ENCODE measurements at places on chromosomes 2 and 18.

DNA sequence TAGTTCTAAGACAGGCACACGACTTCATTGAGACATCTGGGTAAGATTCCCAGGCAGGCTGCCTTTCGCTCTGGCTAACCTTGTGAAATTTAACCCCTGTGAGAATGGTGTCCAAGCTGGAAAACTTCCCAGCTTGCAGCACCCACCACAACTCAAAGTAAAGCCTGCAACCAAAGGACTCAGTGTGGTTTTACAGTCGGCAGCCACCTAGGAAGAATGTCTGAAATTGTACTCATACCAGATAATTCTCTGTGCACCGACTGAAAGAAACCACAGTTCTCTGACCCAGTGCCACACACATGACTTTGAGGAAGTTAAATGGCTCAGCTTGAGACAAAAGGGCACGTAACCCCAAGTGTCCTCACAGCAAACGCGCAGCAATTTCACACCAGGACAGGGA is 125.7 kb downstream of the RBMS1 start:
- DNase-seq, result no peak

DNA sequence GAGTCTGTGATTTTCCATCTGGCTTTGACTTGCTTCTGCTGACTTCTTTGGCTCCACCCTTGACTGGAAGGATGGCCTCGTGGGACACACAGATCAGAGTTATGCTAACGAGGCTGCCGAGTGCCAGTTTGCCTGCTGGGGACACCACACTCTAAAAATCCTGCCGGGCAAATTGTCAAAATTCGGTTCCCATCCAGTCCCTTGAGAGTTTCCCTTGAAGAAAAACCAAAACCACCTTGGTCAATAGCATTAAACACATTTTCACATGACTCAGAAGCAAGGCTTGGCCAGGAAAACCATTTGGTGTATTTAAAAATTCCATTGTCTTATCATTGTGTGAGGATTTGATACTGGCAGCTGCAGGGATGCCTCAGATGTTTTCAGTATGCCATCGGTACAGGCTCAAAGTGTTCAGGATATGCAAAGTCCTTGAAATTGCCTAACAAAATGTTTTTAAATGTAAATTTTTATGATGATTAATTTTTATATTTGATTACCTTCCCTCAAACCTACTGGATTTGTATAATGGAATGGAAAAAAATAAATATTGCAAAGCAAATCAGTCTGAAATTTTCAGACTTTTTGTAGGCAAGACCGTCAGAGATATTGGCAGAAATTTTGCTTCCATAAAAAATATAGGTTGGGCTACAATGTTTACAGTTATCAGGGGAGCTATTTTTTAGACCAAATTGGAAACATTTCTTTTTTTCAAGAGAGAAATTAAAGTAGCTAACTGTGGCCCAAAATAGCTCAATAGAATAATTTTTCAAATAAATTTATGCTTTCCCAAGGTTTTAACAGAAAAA is 41.6 kb downstream of the KCNE4 start:
- no peak for DNase-seq

- DNase-seq, result no peak
These were observed 347.1 kb downstream of the TXNL1 start for GRCh38 chr18:56291294-56291693.

- no peak for DNase-seq
These were observed 227.2 kb upstream of the SETBP1 start for GRCh38 chr18:44453505-44453904.

- DNase-seq, result peak; percentile 13
These were observed 18.5 kb upstream of the NTSR2 start for GRCh38 chr2:11688222-11689069.

GRCh38 chr2:195622966-195623365 is 34.1 kb upstream of the SLC39A10 start:
- DNase-seq, result no peak

GRCh38 chr2:10329580-10329879 is 26.8 kb downstream of the HPCAL1 start:
- DNase-seq, result no peak

DNA sequence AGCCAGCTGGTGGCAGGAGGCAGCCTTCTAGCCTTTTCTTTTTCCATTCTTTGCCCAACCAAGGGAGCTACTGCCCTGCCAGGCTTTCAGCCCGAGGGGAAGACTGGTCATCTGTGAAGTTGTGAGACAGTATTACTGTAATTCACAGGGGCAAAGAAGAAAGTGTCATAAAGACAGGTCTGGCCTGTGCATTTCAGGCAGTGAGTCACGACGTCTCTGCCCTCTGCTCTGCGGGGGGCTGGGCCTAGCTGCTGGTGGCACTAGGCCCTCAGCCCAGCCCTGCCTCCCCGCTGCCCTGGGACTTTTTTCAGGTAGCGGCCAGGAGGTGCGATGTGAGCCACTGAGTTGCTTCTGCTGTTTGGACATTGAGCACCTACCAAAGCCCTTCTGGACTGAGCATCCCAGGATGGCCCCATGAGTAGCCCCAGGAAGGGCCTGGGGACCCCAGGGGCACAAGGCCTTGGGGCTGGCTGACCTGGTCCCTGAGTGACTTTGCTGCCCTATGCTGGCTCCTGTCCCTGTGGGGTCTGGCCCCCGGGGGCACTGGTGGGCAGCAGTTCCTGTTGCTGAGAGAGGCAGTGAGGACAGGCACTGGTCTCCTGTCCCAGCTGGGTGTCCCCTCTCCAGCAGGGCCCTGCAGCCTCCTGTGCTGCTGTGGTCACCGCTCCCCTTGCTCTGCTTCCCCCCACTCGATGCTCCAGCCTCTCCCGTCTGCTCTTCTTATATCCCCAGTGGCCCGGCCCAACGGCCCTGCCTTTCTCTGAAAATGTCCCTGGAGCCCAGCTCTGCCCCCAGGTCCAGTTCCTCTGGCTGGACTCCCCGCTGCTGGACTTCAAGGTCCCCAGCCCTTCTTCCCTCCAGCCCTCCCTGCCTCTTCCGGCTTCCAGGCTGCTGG is 7.0 kb downstream of the INHBB start:
- no peak for DNase-seq

DNA sequence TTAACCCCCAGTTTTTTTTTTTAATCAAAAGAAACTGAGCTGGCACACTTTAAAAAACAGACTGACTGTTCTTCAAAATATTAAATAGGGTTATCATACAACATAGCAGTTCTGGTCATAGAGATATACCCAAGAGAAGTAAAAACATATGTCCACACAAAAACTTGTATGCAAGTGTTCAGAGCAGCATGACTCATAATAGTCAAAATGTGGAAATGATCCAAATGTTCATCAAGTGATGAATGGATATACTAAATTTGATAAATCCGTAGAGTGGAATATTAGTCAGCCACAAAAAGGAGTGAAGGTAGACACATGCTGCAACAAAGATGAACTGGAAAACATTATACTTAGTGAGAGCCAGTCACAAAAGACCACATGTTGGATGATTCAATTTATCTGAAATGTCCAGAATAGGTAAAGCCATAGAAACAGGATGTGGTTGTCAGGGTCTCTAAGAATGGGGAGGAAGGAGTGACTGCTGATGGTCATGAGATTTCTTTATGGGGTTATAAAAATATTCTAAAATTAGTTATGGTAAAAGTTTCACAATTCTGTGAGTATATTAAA is 5.1 kb downstream of the SMIM21 start:
- no peak for DNase-seq

- DNase-seq, result no peak
These were observed 95.3 kb upstream of the TEX51 start for GRCh38 chr2:126803434-126803775.

- DNase-seq, result no peak
These were observed 130.6 kb downstream of the COL6A3 start for GRCh38 chr2:237283131-237283928.

DNA sequence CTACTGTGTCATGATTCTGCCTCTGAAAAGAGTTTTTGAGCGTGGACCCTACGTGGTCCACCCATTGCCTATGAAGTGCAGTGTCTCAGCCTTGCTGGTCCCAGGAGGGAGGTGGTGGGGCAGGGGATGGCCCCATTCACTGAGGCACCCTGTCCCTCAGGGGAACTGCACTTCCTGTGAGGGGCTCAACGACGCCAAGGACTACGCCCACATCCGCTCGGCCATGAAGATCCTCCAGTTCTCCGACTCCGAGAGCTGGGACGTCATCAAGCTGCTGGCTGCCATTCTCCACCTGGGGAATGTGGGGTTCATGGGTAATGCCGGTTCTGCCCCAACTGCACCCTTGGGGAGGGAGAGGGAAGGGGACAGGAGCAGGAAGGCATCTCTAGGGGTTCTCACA is 42.5 kb downstream of the MYO7B start:
- no peak for DNase-seq

- DNase-seq, result no peak
These were observed 117.6 kb downstream of the POLE4 start for GRCh38 chr2:75076088-75076487.

GRCh38 chr18:49490246-49490762 is 3.3 kb upstream of the C18orf32 start:
- DNase-seq, result no peak

DNA sequence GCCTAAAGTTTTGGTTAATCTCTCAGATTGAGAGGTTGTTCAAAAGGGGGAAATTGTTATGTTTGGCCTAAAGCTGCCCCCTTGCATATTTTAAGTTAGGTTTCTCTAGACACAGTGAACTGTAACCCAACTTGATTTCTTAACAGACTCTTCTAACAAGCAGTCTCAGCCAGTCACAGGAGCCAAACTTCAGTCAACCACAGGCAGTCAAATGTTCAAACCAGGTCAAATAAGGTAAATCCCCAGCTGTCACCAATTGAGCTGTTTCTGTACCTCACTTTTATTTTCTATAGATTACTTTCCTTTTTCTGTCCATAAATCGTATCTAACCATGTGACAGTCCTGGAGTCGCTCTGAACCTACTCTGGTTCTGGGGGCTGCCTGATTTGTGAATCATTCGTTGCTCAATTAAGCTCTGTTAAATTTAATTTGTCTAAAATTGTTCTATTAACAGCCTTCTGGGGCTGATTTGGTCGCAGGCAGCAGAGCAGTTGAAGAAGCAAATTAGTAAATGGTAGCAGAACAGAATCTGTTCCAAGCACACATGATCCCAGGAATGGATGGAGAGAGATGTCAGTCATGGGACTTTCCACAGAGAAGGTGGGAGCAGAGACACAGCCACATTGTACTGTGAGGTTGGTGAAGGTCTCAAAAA is 16.4 kb upstream of the NFU1 start:
- no peak for DNase-seq

GRCh38 chr2:46898024-46898423 is 17.6 kb downstream of the MCFD2 start:
- no peak for DNase-seq

- DNase-seq, result no peak
These were observed 417 bp downstream of the IL1B start for GRCh38 chr2:112836163-112836560.

- no peak for DNase-seq
These were observed 238.8 kb upstream of the DPP10 start for GRCh38 chr2:114203679-114204078.

GRCh38 chr2:65607662-65608305 is 175.4 kb upstream of the SPRED2 start:
- no peak for DNase-seq

DNA sequence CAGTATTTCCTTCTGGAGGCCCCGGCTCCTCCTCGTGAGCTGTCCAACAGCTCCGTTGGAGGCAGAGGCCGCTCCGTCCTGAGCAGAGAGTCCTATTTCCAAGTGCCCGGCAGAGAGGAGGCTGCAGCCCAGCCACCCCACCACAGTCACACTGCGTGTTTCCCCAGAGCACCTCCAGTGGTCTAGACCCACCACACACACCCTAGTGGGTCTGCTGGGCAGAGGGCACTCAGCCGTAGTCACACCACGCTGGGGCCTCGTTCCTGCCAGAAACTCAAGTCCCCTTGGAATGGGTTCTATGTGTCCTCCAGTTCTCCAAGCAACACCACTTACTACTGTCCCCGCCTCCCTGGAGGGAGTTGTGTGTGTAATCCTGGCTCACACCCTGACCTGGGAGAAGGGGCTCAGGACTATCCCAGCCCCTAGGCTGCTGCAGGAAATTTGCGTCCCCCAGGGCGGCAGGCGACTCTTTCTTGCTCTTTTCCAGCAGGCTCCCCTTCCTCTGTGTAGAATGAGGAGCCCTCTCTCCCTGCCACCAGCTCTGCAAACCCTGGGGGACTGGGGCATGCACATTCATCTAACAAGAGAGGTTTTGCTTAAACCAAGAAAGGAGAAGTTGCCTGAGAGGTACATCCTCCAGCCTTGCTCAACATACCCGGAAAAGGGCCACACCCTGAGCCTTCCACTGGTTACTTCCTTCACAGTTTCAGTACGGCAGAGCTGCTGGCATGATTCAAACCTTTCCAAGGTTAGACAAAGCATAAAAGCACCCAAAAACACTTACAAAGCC is 114.1 kb downstream of the NDUFA10 start:
- no peak for DNase-seq

- no peak for DNase-seq
These were observed 61.1 kb upstream of the RPL31 start for GRCh38 chr2:100940766-100941645.

DNA sequence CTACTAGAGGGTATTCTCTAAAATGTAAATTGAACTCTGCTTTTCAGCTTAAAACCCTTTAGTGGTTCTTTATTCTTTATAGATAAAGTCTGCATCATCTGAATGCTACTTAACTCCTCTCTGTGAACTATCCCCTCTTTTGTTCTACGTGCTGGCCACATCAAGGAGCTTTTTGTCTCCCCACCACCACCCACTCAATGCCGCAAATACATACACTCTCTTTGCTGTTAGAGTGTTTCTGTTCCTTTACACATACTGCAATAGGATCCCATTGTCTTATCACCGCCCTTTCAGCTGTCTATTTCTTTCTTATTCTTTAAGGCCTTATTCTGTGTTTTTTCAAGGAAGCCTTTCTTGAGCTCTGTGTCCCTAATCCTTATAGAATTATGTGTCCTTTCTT is 83.3 kb downstream of the EML4 start:
- DNase-seq, result no peak

- DNase-seq, result no peak
These were observed 13.2 kb downstream of the PRELID3A start for GRCh38 chr18:12420821-12421421.

GRCh38 chr18:78751664-78752063 is 228.0 kb upstream of the SALL3 start:
- no peak for DNase-seq

DNA sequence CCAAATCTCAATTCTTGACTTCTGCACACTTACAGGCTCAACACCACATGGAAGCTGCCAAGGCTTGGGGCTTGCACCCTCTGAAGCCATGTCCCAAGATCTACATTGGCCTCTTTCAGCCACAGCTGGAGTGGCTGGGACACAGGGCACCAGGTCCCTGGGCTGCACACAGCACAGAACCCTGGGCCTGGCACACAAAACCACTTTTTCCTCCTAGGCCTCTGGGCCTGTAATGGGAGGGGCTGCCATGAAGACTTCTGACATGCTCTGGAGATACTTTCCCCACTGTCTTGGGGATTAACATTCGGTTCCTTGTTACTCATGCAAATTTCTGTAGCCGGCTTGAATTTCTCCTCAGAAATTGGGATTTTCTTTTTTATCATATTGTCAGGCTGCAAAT is 29.9 kb downstream of the SP9 start:
- no peak for DNase-seq

GRCh38 chr2:46955764-46956163 is 40.2 kb upstream of the MCFD2 start:
- no peak for DNase-seq

GRCh38 chr2:37469126-37469525 is 124.7 kb downstream of the QPCT start:
- DNase-seq, result no peak

GRCh38 chr2:74275228-74275627 is 68.0 kb downstream of the SLC4A5 start:
- no peak for DNase-seq

All from cortex of kidney (tissue), 1 donor.